Stimulated activated CD8-positive, alpha-beta memory T cell treated with anti-CD3 and anti-CD28 coated beads, Interleukin-4, amount 100 ng/mL, for 24 hours (primary cell): ENCODE measurements at places on chromosomes 13 and 19.
A peak's percentile ranks its signal among the peaks of the same experiment; 100 is the strongest.

DNA sequence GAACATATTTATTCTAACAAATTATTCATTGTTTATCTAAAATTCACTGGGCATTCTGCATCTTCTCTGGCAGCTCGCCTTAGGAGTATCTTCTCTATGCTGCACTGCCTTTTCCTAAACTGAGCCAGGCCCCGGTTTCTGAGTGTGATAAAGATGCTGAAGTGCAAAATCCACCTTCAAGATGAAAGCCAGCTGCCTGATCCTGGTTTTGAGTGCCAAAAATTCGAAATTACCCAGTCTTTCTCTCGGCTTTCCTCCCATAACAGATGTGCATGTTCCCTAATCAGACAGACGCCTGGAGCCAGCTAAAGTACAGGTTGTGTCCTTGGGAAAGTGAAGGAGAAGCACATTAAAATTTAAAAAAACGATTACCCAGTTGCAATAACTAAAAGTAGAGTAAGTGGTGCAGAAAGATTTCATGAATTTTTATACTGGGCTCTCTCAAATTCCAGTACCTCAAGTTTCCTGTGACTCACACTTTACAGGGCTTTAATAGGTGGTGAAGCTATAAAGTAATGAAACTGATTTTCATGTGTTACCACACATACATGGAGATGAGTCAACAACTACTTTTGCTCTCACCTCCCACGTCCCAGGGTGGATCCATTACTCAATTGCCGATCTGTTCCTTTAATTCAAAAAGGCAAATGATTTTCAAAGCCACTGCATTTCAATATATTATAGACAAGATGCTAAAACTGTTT, 65.0 kb upstream of the GTF2F2 start:
- DNase-seq, result peak; percentile 35

DNA sequence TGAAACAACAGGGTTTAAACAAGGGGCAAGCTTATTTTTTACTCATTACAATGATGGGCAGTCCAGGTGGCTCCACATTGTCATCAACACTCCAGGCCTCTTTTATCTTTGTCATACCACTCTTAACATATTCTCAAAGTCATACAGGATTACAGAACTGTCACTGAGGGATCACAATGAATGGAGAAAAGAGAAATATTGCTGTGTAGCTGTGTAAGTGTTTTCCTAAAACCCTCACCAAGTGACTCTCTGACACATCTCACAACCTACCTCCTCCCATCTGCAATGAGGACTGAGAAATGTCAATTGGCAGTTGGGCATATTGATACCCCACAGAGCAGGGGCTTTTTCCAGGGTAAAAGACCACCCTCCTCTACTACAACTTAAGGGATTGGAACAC, 562.1 kb downstream of the TBC1D4 start:
- no peak for DNase-seq

- no peak for DNase-seq
These were observed 368.0 kb upstream of the SGCG start for GRCh38 chr13:22812793-22813192.

- no peak for DNase-seq
These were observed 524.1 kb upstream of the SLITRK5 start for GRCh38 chr13:87147076-87147475.

GRCh38 chr13:45416516-45417128, 1.6 kb downstream of the SLC25A30 start:
- no peak for DNase-seq
